T-helper 22 cell (primary cell): ENCODE measurements at places on chromosomes 13 and 19.
A peak's percentile ranks its signal among the peaks of the same experiment; 100 is the strongest.

DNA sequence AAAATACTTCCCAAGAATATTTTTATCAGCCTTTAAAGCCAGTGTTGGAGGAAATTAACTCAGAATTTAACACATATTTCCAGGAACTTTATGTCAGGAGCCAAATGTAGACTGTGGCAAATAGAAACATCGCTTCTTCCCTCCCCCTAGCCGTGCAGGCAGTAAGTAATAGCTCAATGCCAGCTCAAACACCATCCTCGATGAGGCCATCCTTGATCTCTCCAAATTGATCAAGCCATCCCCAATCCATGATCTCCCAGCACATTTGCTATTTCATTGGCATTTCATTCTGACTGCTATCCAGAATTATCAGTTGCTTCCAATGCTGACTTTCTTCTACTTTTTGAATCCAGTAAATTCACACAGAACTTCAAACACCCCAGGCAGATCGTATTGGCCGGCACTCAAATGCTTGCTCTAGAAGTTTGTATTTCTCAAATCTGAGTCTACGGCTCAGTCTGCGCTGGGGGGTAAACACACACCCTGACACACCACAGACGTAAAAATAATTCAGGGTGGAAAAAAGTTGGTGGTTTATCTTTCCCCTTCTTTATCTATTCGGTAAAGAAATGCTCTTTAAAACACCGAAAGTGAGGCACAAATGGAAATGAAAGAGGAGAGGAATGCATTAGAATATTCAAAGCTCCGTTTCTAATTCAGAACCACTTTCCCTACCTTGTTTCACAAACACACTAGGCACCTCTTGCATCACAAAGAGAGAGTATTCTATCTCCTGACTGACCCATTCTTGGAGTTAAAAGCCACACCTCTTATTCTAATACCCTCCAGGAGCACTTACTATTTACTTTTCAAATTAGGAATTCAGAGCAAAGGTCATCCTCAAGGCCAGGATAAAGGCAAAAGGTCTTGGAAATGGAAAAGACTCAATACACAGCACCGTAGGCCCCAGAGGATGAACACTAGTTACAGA lies 991 bp downstream of the OBI1 start:
- DNase-seq = no peak

GRCh38 chr13:26991508-26992181 lies 180.0 kb downstream of the USP12 start:
- DNase-seq = no peak

- no peak for DNase-seq
Measured at GRCh38 chr13:42229287-42229686, 42.7 kb upstream of the AKAP11 start.

DNA sequence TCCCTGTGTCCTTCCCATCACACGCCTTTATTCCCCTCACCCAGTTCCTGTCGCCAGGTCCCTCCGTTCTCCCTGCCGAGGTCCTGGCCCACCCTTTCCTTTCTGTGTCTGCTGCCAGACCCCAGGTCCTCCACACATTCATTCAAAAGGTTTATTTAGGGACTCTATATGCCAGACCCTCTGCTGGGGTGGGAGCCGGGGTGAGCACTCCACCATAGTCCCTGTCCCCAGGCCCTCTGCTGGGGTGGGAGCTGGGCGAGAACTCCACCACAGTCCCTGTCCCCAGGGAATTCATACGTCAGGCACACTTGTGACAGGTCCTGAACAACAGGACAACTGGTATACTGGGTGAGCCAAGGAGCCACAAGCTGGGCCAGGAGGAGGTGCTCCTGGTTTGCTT lies 34.4 kb upstream of the TUBGCP3 start:
- no peak for DNase-seq

GRCh38 chr13:82878536-82878935 lies 1003.7 kb downstream of the SLITRK1 start:
- DNase-seq = no peak

DNA sequence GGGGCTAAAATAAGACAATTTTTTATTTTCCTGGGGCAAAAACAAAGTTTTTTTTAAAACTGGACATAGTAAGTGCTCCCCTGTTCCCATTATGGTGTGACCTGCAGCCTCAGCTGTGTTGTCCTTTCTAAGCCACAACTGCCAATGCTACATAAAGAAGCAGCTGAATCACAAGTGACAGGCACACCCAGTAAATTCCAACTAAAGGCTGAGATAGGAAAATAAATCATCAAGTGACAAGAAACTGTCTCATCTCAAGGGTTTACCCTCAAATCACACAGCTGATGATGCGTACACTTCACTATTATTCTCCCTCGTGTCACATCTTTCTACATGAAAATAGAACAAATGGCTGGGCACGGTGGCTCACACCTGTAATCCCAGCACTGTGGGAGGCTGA lies 28.7 kb downstream of the STK24 start:
- DNase-seq = no peak

- no peak for DNase-seq
Measured at GRCh38 chr19:28929006-28929405, 283.9 kb downstream of the UQCRFS1 start.

DNA sequence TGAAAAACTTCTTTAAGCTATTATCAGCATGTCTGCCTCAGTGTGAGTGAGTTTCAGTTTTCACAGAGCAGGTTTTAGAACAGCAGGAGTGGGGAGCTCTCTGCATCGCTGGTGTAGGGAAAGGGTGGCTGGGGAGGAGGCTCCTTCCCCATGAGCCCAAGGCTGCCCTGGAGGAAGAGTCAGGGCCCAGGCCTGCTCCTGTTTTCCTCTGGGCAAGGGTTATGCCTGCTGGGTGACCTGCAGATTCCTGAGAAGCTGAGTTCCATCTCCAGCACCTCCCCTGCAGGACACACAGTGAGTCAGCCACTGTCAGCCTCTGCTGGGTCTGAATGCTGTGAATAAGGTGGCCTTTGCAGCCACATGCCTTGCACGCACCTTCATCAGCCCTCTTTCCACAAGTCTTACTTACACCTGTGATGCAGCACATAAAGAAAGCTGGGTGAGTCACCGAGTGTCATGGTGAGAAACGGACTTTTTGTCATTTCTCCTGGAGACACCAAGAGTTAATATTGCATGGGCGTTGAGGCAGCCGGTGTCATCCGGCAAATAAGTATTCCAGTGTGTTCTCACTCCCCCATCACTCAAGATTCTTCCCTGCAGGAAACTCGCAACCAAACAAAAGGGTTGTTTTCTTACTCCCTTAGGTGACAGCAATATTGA lies 186.4 kb upstream of the KL start:
- DNase-seq = no peak

GRCh38 chr13:58266271-58266670 lies 634.7 kb downstream of the PCDH17 start:
- DNase-seq = no peak

GRCh38 chr19:30596813-30597399 lies 224.7 kb downstream of the ZNF536 start:
- DNase-seq = no peak

DNA sequence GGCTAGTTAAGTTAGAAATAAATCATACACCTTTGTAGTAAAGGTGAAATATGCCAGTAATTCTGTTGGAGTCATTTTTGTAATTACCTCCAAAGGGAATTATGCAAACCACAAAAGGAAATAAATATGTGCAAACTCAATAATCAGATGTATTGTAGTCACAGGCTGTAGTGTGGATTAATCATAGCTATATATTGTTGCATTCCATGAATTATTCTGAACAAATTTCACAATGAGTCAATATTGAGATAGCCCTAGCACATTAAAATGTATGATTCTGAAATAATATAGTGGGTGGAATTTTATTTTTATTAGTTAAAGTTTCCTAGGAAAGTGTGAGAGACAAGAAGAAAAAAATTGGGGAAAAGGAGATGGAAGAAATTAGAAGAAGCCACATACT lies 790.5 kb upstream of the PCDH20 start:
- no peak for DNase-seq

DNA sequence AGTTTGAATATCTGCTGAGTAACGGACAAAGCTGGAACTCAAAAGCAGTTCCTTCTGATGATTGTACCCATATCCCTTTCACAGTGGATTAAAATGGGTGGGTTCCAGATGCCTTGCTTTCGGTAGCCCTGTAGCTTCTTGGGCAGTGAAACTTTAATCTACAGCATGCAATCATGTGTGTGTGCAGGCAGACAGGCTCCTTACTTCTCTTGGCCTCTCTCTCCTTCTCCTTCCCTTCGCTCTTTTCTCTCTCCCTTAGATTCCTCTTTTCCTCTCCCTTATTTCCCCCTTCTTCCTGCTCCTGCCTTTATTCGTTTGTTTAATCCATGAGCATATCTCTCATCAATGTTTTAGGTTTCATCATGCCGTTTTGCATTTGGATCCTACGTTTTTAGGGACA lies 8.1 kb downstream of the DGKH start:
- DNase-seq = no peak

GRCh38 chr19:35008891-35009341 lies 8.8 kb downstream of the GRAMD1A start:
- no peak for DNase-seq

GRCh38 chr13:38386421-38386820 lies 36.8 kb downstream of the UFM1 start:
- DNase-seq = no peak

DNA sequence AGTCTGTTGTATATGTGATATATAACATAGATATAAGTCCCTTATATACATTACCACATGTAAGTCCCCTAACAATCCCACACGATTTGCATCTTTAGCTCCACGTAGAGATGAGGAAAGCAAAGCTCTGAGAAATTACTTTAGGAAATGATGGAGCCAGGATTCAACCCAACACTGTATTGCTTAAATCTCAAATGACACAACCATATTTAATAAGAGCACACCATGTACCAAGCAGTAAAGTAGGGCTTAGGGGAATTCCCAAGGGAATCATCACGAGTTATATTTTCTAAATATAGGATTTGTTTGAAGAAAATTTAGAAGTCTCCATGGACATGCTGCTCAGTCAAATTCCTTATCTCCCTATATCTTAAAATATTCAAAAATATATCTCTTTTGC lies 61.3 kb upstream of the POMP start:
- no peak for DNase-seq

- no peak for DNase-seq
Measured at GRCh38 chr13:49655906-49656305, 27.6 kb downstream of the ARL11 start.

DNA sequence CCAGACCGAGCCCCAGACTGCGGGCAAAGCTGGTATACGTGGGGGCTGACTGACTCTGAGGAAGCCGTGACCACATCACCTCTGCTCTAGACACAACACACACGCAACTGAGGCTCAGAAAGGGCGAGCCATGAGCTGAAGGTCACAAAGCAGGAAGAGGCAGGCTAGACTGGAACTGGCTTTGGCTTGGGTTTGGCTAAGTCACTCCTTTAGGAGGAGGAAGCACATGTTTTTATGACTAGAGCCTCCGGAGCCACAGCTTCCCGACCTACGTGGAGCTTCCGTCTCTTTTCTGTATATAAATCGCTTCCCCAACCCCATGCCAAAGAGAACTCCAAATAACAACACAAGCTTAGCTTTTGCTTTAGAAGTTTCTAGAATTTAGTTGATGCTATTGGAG lies 48.0 kb downstream of the RFX2 start:
- peak; percentile 73 for DNase-seq

DNA sequence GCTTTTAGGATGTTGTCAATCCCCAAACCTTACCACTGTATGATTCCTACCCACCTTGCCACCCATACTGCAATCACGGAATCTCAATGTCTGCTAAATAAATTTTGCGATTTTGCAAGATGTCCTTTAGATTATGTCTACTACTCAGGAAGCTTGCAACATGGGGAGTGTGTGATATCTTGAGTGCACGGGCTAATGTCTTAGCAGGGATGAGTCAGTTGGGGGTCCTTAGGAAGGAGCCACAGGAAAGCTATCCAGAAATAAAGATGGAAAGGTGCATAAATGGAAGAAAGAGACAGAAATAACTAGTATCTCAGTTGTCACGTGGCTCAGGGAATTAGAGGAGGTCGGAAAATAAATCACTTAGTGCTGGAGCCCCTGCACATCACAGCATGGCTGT lies 77.1 kb downstream of the NALCN start:
- DNase-seq = no peak

DNA sequence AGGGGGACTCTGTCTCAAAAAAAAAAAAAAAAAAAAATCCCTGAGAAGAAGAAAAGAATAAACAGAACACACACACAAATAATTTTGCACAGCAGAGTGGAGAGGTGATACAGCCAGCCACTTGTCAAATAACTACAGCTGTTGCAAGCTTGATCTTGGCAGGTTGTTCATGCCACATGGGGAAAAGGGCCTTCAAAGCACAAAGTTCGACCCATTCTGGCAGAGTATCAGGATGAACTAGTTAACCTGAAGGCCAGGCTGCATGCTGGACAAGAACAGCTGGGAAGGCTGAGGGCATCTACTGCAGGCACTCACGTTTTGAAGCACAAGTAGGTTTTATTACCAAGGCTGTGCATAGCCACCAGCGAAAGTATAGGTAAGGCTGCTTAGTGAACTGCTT lies 104.1 kb downstream of the KCTD15 start:
- DNase-seq = no peak

DNA sequence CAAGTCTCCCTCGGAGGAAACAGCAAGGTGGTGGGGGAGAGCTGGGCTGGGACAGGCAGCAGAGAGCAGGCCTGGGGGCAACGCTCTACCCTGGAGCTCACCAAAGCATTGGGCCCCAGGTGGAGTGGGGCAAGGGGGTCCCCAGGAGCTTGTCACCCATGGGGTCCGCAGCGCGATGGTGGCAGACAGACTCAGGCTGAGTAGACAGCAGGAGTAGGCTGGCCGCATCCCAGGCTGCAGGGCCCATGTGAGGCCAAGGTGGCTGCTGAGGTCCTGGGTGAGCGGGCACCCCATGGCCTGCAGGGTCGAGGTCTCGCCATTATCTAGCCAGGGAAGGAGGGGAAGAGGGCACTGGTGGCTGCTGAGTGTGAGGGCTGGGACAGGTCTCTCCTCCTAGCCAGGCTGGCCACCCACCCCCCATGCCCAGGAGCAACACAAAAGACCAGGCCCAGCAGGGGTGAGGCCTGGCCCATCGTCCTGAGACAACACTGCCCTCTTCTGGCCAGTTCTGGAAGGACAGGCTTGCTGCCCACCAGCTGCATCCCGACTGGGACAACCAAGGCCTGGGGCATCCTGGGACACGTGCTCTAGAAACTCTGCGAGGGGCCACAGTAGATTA lies 33.1 kb downstream of the CEBPG start:
- DNase-seq = peak; percentile 18

DNA sequence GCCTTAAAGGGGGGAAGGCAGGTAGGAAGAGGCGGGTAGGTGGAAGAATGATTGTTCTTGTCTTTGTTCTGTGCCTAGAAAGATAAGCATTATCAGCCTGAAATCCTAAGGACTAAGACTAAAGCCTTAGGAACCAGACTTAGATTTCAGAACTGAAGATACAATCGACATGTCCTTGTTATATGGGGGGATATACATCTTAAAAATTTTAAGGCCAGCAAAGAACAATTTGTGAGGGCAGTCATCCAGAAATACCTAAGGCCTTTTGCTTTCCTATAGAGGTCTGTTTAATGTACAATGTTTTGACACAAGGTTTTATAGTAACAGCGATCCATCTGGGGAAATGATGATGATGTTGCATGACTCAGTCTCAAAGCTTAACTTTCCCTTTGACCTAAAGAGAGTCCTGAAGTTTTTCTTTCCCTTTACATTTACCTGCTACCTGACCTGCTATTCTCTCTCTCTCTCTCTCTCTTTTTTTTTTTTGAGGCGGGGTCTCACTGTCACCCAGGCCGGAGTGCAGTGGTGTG lies 20.2 kb upstream of the CEACAM6 start:
- DNase-seq = no peak
